Left lung (tissue), 14 donors: ENCODE measurements at places on chromosomes 7 and 10. TPM values are rescaled to one million over a fixed set of nuclear protein-coding genes. Genes with fewer than 3 reads are reported as not detected.

DNA sequence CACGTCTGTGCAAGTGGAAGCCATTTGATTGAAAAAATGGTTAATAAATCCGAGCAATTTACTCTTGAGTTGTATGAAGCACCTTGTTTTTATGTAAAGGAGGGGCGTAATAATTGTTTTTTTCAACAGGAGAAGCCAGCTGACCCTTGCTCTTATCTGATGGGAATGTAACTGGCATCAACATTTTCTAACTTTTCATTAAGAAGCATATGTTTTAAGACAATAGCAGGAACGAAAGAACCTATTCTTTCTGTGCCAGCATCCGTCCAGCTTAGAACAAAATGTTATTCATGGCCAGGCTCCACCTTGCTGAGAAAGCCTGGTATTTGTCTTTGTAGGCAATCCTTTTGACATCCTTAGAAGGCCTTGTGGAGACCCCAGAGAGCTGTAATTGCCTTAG lies 22.2 kb upstream of the AFAP1L2 start:
- no peaks in the 10 kb centered on the region for H3K27me3 ChIP-seq
- DNase-seq: no peak
- no peaks in the 10 kb centered on the region for H3K36me3 ChIP-seq
- no peaks in the 10 kb centered on the region for H3K4me1 ChIP-seq
- no peak overlapping the region for H3K4me3 ChIP-seq

DNA sequence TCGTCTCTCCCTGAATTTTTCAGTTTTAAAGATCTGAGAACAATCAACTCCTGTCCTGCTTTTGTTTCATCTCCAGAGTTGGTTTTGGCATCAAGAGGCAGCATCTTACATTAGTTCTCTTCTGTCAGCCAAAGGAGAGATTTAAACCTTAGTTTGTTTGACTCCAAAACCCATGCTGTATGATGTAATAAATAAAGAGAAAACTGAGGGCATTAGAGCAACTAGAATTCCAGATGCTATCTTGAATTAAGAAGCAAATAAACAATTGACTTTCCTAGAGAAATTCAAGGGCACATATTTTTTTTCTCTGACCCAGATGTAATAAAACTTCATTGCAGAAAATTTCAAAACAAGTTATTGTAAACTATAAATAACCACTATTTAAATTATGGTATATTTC lies 54.4 kb downstream of the INHBA start:
- H3K4me1 ChIP-seq: no peaks in the 10 kb centered on the region
- H3K36me3 ChIP-seq: no peaks in the 10 kb centered on the region
- no peak overlapping the region for H3K27ac ChIP-seq
- H3K27me3 ChIP-seq: no peaks in the 10 kb centered on the region
- no peak overlapping the region for H3K4me3 ChIP-seq

DNA sequence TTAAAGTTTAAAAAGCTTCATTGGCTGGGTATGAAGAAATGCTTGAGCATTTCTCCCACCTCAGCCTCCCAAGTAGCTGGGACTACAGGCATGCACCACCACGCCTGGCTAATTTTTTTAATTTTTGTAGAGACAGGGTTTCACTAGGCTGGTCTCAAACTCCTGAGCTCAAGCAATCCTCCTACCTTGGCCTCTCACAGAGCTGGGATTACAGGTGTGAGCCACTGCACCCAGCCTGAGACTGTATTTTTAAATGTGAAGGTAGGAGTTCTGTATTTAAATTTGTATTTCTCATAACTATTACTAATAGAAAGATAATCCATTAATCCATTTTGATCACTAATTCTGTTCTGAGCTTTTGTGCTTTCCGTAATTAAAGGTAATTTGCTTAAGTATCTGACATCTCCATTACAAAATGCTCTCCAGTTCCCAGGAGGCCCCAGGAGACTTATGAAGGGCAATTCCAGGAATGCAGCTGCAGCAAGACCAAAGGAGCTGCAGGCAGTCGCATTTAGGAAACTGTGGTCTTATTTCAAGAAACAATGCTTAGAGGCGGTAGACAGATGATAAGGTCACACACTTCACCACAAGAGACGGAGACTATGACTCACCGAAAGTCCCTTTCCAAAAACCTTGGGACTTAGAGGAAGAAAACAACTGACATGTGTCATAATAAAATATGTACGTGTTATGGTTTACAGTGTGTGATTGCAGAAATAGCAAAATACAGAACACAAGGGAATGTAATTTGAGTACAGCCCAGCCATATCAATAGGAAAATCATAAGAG lies 23.3 kb downstream of the YAE1 start:
- peak overlapping the region; percentile 38 for H3K27ac ChIP-seq
- no peaks in the 10 kb centered on the region for H3K36me3 ChIP-seq
- no peak overlapping the region for H3K4me3 ChIP-seq
- H3K27me3 ChIP-seq: no peaks in the 10 kb centered on the region
- H3K4me1 ChIP-seq: peaks cover 24% of the 10 kb centered on the region

GRCh38 chr7:134939136-134939535 lies 47.2 kb upstream of the AGBL3 start:
- H3K4me3 ChIP-seq: no peak overlapping the region
- no peak overlapping the region for H3K27ac ChIP-seq
- no peaks in the 10 kb centered on the region for H3K27me3 ChIP-seq

DNA sequence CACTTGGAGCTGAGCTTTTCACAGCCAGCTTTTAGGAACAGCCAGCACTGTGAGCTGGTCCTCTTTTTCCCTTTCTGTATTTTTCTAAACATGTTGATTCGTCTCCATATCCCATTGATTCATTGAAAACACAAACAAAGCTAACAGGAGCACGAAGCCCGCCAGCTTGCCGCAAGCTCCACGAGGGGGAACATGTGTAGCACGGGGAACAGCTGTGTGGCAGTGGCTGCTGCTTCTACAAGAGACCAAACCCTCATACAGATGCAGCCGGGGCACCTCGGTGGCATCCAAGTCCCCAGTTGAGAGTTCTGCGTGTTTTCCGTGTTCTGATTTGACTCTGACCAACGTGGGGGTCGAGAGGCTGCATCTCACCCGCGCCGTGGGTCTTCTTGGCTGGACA lies 80.8 kb upstream of the SH2B2 start:
- H3K36me3 ChIP-seq: peaks cover 100% of the 10 kb centered on the region
- H3K4me3 ChIP-seq: no peak overlapping the region
- DNase-seq: no peak
- H3K4me1 ChIP-seq: no peaks in the 10 kb centered on the region

DNA sequence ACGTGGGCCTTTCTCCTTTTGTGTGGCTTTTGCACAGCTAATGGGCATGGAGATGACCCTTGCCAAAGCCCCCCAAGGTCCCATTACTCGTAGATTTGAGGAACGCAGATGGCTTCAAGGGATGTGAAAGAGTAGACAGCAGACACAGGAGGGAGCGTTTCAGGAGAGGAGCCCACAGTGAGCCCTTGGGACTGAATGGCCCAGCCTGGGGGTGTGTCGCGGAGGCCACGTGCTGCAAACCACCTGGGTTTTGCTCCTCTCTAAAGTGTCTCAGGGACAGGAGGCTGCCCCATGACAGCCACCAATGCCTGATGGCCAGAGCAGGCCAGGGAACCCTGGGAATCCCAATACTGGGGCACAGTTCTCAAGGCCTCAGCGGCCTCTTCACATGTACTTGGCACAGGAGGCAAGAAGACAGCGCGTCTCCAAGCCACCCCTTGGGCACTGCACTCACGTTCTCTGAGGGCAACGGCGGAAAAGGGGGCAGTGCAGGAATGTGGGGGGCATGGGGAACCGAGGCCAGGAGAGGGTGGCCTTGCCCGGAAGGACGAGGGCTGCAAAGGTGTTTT lies 185.2 kb downstream of the WDR37 start:
- DNase-seq: no peak
- H3K27ac ChIP-seq: no peak overlapping the region
- no peaks in the 10 kb centered on the region for H3K4me1 ChIP-seq
- H3K36me3 ChIP-seq: no peaks in the 10 kb centered on the region
- H3K4me3 ChIP-seq: no peak overlapping the region
- H3K27me3 ChIP-seq: peaks cover 34% of the 10 kb centered on the region

- H3K4me1 ChIP-seq: peaks cover 6% of the 10 kb centered on the region
- H3K27ac ChIP-seq: no peak overlapping the region
- no peak overlapping the region for H3K4me3 ChIP-seq
- H3K36me3 ChIP-seq: no peaks in the 10 kb centered on the region
- no peak for DNase-seq
- H3K27me3 ChIP-seq: no peaks in the 10 kb centered on the region
Observed at GRCh38 chr7:34042406-34042805, 137.1 kb downstream of the BMPER start.

GRCh38 chr10:16509996-16510395 lies 11.7 kb downstream of the C1QL3 start:
- no peak for DNase-seq
- H3K36me3 ChIP-seq: no peaks in the 10 kb centered on the region
- no peaks in the 10 kb centered on the region for H3K4me1 ChIP-seq
- H3K27me3 ChIP-seq: no peaks in the 10 kb centered on the region
- no peak overlapping the region for H3K27ac ChIP-seq

DNA sequence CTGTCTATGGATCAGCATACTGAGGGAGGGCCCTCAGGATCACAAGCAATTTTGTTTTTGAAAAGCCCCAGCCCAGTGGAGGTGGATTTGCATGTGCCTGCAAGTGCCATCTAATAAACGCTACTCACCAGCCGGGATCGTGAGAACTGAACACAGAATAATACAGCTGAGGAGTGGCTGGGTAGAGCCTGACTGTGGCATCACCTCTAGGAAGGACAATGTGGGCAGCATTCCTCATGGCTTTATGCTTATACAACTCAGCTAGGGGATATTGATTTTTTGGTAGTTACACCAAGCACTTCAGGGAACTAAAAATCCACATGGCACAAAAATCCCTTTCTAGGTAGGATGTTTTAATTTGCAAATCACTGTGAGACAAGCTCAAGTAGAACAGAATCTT lies 72.7 kb upstream of the PALS2 start:
- no peaks in the 10 kb centered on the region for H3K36me3 ChIP-seq
- H3K4me1 ChIP-seq: no peaks in the 10 kb centered on the region
- no peak overlapping the region for H3K4me3 ChIP-seq

DNA sequence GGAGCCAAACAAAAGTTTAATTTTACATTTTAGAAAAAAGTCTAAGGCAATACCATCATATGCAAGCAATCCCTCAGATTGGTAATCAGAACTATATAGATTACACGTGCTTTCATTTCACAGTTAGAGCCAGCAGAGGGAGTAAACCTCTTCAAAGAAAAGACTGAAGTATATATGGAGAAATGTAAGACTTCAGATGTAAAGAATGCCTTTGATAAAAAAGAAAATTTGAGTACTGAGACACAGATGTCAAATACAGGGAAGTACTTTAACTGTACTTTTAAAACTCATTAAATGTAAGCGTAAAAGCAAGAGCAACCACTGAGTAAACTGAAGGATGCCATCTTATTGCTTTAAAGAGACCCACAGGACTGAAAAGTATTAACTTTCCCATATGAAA lies 101.4 kb upstream of the FAM133B start:
- H3K36me3 ChIP-seq: no peaks in the 10 kb centered on the region
- H3K4me1 ChIP-seq: peaks cover 31% of the 10 kb centered on the region
- DNase-seq: peak; percentile 70
- H3K4me3 ChIP-seq: no peak overlapping the region

- no peaks in the 10 kb centered on the region for H3K36me3 ChIP-seq
- DNase-seq: no peak
- no peaks in the 10 kb centered on the region for H3K4me1 ChIP-seq
- no peaks in the 10 kb centered on the region for H3K27me3 ChIP-seq
- H3K4me3 ChIP-seq: no peak overlapping the region
Observed at GRCh38 chr7:24024276-24025068, 259.5 kb upstream of the NPY start.

- peaks cover 8% of the 10 kb centered on the region for H3K4me1 ChIP-seq
- no peaks in the 10 kb centered on the region for H3K36me3 ChIP-seq
- no peak overlapping the region for H3K4me3 ChIP-seq
- no peaks in the 10 kb centered on the region for H3K27me3 ChIP-seq
- H3K27ac ChIP-seq: no peak overlapping the region
Observed at GRCh38 chr7:18179093-18179492, 151.4 kb upstream of the PRPS1L1 start.

GRCh38 chr10:110278562-110279406 lies 25.9 kb downstream of the SMNDC1 start:
- no peak for DNase-seq
- no peaks in the 10 kb centered on the region for H3K27me3 ChIP-seq
- H3K36me3 ChIP-seq: no peaks in the 10 kb centered on the region
- peaks cover 16% of the 10 kb centered on the region for H3K4me1 ChIP-seq

DNA sequence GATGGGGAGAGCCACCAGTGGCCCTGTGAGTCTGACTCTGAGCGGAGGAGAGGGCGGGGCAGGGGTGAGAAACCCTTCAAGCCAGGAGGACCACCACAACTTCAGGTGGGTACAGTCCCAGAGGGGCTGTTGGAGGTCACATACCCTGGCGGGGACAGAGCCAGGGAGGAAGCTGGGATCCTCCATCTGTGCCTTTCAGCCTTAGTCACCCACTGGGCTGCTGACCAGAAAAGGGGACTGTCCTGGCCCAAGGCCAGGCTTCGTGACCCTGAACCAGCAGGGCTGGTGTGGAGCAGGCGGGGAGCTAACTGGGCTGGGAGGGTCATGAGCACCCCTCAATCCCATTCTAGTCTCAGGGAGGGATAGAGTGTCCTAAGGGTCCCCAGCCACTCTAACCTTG lies 1.5 kb upstream of the CALHM3 start:
- H3K4me1 ChIP-seq: peaks cover 12% of the 10 kb centered on the region
- H3K36me3 ChIP-seq: no peaks in the 10 kb centered on the region
- no peak overlapping the region for H3K4me3 ChIP-seq
- H3K27me3 ChIP-seq: no peaks in the 10 kb centered on the region
- DNase-seq: no peak

- no peak overlapping the region for H3K27ac ChIP-seq
- no peaks in the 10 kb centered on the region for H3K27me3 ChIP-seq
- no peak overlapping the region for H3K4me3 ChIP-seq
- DNase-seq: no peak
Observed at GRCh38 chr10:8460626-8461025, 406.1 kb downstream of the GATA3 start.

DNA sequence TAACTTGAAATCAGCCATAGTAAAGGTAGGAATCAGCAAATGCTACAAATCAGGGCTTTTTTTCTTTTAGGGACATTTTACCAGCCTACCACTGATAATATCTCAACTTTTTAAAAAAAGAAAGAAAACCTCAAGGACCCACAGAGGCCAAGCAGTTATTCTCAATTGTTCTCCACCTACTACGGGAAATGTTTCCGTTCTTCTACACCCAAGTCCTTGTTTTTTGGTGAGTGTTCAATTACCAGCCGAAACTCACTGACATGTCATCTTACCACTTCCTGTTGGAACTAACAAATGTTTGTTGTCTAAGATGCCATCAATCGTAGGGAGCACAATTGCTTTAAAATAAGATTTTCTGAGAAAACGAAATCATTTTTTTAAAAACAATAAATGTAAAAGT lies 50.2 kb upstream of the CDK1 start:
- no peak overlapping the region for H3K4me3 ChIP-seq
- H3K27ac ChIP-seq: no peak overlapping the region
- H3K4me1 ChIP-seq: no peaks in the 10 kb centered on the region
- no peak for DNase-seq
- peaks cover under 1% of the 10 kb centered on the region for H3K27me3 ChIP-seq

CALCR gene
- polyA plus RNA-seq: not detected

FZD8 gene
- 1.9 TPM for polyA plus RNA-seq

PRKCQ gene
- 5.7 TPM for polyA plus RNA-seq

PTF1A gene
- not detected for polyA plus RNA-seq

ACSL5 gene
- 13.4 TPM for polyA plus RNA-seq

NPC1L1 gene
- polyA plus RNA-seq: 0.28 TPM

OR6B1 gene
- not detected for polyA plus RNA-seq

SFRP5 gene
- polyA plus RNA-seq: 1.3 TPM
